ENCODE measurements at places on chromosomes 5 and 9. TPM values are rescaled to one million over a fixed set of nuclear protein-coding genes. Genes with fewer than 3 reads are reported as not detected.

GRCh38 chr5:3220638-3221288 is 374.9 kb upstream of the IRX1 start:
- DNase-seq, result no peak
- no peaks in the 10 kb centered on the region for H3K36me3 ChIP-seq
- H3K4me1 ChIP-seq, result no peaks in the 10 kb centered on the region
- H3K4me3 ChIP-seq, result no peak overlapping the region

GRCh38 chr9:94860678-94861588 is 134.4 kb downstream of the AOPEP start:
- no peak overlapping the region for H3K27ac ChIP-seq
- DNase-seq, result no peak
- H3K36me3 ChIP-seq, result no peaks in the 10 kb centered on the region
- H3K4me3 ChIP-seq, result no peak overlapping the region
- H3K27me3 ChIP-seq, result no peaks in the 10 kb centered on the region

DNA sequence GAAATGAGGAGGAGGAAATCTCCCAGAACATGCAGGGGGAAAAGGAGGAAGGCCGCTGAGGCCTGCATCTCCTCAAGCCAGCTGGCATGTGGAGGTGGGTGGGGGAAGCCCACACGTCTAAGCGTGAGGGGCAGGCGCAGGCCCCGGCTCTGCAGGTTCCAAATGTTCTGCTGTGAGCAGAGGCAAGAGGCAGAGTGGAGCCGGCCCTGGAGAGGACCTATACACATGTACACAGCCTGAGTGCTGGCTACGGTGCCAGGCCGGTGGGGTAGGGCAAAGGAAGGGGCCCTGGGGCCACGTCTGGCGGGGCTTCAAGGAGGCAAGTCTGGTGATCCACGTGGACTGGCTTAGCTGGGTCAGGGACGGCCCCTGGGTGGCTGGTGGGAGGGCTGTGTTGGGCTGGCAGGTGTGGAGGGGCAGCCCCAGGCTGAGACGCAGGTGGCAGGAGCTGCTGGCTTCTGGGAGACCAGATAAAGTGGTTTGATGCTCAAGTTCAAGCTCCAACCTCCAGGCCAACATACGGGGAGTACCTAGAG is 26.4 kb downstream of the LPCAT1 start:
- no peak overlapping the region for H3K27ac ChIP-seq
- H3K4me3 ChIP-seq, result no peak overlapping the region
- peaks cover 9% of the 10 kb centered on the region for H3K4me1 ChIP-seq
- peaks cover 33% of the 10 kb centered on the region for H3K36me3 ChIP-seq
- no peaks in the 10 kb centered on the region for H3K27me3 ChIP-seq
- DNase-seq, result no peak

DNA sequence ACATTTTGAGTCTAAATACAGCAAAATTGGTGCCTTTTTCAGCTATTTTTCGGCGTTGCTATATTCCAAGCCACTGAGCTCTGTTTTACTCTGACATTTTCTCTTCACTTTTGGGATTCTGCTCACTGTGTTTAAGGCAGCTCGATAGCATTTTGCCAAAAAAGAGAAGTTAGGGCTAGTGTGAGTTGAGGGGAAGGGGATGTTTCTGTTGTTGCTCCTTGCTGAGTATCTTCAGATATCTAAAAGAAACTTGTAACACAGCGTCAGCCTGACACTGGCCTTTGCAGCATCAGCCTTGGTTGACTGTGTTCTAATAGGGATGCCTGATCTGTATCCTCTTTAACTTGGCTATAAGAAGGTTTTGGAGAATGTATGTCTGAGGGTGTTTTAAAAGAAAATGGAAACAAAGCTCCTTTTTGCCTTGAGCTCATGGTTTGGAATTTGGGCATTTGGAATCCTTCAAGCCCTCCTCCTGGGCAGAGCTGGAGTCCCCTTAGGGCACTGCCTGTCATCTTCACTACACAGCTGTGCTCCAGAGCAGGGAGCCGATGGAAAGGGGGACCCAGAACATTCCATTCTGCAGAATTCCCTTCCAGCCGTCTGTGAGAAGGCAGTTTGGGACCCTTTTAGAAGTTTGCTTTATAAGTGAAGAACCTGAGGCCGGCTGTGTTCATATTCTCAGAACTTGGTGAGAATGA is 63.0 kb downstream of the EXOSC2 start:
- H3K4me3 ChIP-seq, result no peak overlapping the region
- no peaks in the 10 kb centered on the region for H3K27me3 ChIP-seq
- no peaks in the 10 kb centered on the region for H3K4me1 ChIP-seq
- H3K27ac ChIP-seq, result no peak overlapping the region
- DNase-seq, result no peak

Gene SPATA6L
- total RNA-seq, result 0.91 TPM

DNA sequence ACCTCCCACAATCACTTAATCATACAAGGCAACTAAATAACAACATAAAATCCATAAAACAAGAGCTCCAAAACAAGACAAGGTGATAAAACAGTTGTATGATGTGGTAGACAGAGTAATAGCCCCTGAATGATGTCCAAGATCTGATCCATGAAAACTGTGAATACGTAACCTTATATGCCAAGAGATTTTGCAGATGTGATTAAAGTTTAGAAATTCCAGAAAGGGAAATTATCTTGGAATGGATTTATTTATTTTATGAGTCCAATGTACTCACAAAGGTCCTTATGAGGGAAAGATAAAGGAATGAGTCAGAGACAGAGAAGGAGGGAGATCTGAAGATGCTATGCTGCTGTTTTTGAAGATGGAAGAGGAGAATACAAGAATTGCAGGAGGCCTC is 1775.7 kb upstream of the C9orf72 start:
- H3K4me3 ChIP-seq, result no peak overlapping the region
- H3K27me3 ChIP-seq, result no peaks in the 10 kb centered on the region
- no peaks in the 10 kb centered on the region for H3K4me1 ChIP-seq
- DNase-seq, result no peak
- H3K27ac ChIP-seq, result no peak overlapping the region

Gene FAM200C
- total RNA-seq, result 1.8 TPM

DNA sequence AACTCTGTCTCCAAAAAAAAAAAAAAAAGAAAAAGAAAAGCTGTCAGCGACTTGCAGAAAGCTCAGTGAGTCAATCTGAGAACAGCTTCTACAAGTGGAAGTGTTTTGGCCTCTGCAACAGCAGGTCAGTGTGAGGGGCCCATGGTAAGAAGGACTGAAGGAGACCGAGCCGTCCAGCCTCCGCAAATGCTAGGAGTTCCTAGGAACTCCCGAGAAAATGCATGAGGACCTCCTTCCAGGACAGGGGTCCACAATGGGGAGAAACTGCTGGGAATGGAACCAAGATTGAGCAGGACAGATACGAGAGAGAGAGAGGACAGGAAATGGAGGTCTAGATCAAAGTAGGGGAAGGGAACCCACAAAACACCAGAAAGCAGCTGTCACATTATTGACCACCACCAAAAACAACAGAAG is 180.5 kb downstream of the CRB2 start:
- DNase-seq, result no peak
- no peak overlapping the region for H3K4me3 ChIP-seq
- no peak overlapping the region for H3K27ac ChIP-seq
- H3K27me3 ChIP-seq, result no peaks in the 10 kb centered on the region
- no peaks in the 10 kb centered on the region for H3K4me1 ChIP-seq
- H3K36me3 ChIP-seq, result no peaks in the 10 kb centered on the region

DNA sequence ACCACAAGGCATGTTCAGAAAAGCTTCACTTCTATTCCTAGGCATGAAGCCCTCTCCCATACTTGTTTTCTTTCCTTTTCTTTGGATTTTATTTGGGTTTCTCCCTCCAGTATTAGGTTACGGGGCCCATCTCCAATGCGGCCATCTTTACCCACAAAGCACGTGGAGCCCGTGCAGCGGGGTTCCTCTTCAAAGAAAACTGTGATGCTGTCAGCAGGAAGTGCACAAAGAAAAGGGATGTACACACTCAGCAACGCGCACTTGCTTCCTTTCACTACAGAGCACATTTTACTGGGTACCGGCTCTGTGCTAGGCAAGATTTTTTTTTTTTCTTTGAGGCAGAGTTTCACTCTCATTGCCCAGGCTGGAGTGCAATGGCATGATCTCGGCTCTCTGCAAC is 106.6 kb downstream of the COL23A1 start:
- no peaks in the 10 kb centered on the region for H3K4me1 ChIP-seq
- H3K36me3 ChIP-seq, result no peaks in the 10 kb centered on the region
- DNase-seq, result no peak
- H3K4me3 ChIP-seq, result no peak overlapping the region
- H3K27ac ChIP-seq, result no peak overlapping the region

Gene EQTN
- total RNA-seq, result not detected

DNA sequence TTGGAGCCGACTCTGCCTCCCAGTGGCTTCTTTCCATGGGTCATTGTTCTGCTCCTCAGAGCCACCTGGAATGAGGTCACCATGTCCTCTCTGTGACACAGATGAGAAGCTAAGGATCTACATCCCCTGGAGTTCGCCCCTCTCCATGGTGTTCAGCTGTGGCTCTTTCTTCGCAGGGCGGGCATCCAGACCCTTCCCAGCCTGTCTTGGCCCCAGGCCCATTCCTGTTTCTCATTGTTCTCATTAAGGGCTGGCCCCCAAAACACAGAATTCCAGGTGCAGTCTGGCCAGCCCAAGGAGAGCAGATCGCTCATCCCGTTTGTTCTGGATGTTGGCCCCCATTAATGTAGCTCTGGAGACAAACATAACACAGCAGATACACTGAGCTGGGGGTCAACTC is 66.4 kb upstream of the COL15A1 start:
- H3K4me3 ChIP-seq, result no peak overlapping the region
- H3K27ac ChIP-seq, result no peak overlapping the region
- no peak for DNase-seq
- no peaks in the 10 kb centered on the region for H3K36me3 ChIP-seq

Gene TMEFF1
- total RNA-seq, result not detected

Gene PDCD1LG2
- 0.26 TPM for total RNA-seq

Gene FOXD4L4
- not detected for total RNA-seq

DNA sequence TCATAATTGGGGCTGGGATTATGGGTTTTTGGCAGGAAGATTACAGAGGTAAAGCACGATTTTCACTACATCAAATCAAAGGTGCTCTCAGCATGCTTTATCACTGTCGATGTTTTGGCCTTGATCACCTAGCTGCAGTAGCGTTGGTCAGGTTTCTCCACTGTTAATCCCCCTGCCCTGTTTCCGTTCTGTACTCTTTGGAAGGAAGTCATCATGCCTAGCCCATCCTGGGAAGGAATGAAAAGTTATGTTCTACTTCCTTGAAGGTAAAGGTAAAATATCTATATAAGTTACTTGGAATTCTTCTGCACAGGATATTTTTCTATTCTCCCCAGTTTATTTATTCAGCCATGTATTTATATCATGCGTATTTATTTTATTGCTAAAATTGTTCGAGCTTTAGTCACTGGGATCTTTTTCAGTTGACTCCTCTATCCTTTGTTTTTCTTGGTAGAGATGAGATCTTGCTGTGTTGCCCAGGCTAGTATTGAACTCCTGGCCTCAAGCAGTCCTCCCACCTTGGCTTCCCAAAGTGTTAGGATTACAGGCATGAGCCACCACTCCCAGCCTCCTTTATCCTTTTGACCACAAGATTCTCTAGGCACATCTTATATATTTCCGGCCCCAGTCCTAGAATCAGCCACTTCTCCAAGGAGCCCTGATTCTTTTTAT is 25.3 kb downstream of the FAF2 start:
- no peak overlapping the region for H3K4me3 ChIP-seq
- no peaks in the 10 kb centered on the region for H3K4me1 ChIP-seq
- H3K36me3 ChIP-seq, result peaks cover 28% of the 10 kb centered on the region
- no peaks in the 10 kb centered on the region for H3K27me3 ChIP-seq

DNA sequence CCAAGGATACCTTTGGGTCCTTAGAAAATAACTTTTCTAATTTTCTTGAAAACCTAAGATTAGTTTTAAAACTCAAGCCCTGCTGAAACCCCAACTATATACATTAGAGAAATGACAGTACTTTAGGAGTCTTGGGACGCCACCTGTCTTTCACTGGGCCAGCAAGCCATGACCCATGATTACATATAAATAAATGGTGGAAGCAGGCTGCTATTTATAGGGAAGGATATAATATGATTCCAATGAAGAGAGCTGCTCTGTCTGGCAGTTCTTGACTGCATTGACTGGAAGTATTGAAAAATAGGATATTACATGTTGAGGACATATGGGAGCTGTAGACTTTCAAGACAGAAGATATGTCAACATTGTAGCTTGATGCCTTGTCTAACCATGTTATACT is 7.3 kb downstream of the JMY start:
- H3K4me1 ChIP-seq, result no peaks in the 10 kb centered on the region
- H3K36me3 ChIP-seq, result no peaks in the 10 kb centered on the region
- no peak overlapping the region for H3K27ac ChIP-seq
- no peak overlapping the region for H3K4me3 ChIP-seq
- no peak for DNase-seq
- no peaks in the 10 kb centered on the region for H3K27me3 ChIP-seq

DNA sequence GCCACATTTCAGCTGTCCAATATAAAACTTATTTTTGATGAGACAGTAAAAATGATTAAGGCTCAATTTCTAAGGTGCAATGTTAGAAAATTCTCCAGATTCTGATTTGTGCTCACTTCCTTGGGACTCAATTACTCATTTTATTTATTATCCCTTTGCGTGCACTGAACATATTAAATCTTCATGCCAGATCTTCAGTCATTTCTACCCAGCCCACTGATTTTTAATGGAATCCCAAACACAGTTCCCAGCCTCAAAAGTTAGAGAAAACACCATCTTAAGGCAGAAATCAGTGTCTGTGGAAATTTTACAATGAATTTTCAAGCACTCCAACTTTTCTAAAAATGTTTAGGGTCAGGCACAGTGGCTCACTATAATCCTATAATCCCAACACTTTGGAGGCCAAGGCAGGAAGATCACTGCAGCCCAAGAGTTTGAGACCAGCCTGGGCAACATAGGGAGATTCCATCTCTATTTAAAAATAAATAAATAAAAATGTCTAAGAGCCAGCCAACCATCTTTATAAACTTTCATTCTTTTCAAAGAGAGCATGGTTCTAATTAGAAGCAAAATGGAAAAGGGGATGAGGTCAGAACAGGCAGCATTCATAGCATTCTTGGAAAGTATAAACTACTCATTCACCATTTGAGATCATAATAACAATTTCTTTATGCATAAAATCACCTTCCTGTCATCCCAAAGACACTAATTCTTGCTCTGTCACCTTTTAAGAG is 53.7 kb downstream of the TLE1 start:
- H3K27ac ChIP-seq, result no peak overlapping the region
- H3K4me1 ChIP-seq, result no peaks in the 10 kb centered on the region
- H3K36me3 ChIP-seq, result no peaks in the 10 kb centered on the region
- DNase-seq, result no peak
- no peak overlapping the region for H3K4me3 ChIP-seq

DNA sequence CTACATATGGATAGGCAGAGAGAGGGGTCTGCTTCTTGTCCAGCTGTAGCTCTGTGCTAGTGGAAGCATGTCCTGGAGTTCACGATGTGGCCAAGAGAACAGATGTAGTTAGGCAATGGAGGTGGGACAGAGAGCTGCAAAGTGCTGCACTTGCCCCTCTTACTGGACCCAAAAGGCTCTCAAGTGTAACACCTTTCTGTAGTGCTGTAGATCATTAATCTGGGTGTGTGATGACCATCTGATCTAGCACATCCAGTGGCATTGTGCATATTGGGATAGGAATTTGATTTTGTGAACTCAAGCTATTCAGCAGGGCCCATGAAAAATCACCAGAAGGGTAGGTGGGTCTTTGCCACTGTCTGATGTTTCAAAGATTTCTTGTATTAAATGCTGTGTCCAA is 151.4 kb downstream of the KDM4C start:
- H3K4me3 ChIP-seq, result no peak overlapping the region
- H3K27ac ChIP-seq, result no peak overlapping the region
- peaks cover 11% of the 10 kb centered on the region for H3K36me3 ChIP-seq
- DNase-seq, result no peak
- no peaks in the 10 kb centered on the region for H3K27me3 ChIP-seq

GRCh38 chr5:90558344-90559192 is at the start of gene ADGRV1:
TSS of gene ADGRV1 (plus strand) at chr5:90558797. CDS start at chr5:90558896, 99 bp downstream.
- no peak for DNase-seq
- H3K27ac ChIP-seq, result no peak within 1 kb of the TSS
- H3K36me3 ChIP-seq, result no peaks in the 10 kb centered on the region

Data from esophagus squamous epithelium (tissue), 5 donors.